Right lung (tissue), 10 donors: ENCODE measurements at places on chromosomes 5 and 9. TPM values are rescaled to one million over a fixed set of nuclear protein-coding genes. Genes with fewer than 3 reads are reported as not detected.

- DNase-seq: no peak
Observed at GRCh38 chr5:95591490-95591901, 28.4 kb upstream of the GPR150 start.

DNA sequence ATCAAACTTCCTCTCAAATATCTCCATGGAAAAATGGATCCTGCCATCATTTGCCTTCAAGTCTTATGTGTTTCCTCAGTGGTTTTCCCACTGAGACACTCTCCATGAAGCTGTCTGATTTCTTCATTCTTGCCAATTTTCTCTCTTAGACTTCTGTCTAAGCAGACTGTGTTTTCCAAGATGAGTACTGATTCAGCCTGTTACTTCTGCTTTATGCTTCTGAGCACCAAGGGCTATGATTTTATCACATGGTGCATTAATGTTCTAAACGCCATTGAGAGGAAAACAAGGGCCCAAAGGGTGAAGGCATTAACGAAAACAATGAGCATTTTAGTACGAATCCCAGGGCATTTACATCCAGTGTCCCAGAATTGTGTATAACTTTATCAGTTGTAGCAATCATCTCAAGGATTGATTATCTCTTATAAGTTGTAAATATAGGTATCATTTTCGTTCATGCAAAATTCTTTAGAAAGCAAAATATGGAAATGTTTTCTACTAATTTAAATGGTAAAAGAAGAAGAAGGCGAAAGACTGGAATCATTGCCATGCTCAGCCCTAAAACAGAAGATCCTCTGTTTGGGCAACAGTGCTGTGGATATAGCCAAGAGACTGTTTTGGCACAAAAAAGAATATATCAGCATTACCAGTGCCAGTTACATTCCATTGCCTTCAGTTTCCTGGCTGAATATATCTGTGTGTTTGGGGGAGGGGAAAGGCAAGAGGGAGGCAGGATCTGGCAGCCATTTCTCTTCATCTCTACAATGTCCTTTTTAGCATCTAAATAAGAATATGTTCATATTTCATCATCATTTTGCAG is 537.6 kb downstream of the ANXA1 start:
- no peak for DNase-seq

DNA sequence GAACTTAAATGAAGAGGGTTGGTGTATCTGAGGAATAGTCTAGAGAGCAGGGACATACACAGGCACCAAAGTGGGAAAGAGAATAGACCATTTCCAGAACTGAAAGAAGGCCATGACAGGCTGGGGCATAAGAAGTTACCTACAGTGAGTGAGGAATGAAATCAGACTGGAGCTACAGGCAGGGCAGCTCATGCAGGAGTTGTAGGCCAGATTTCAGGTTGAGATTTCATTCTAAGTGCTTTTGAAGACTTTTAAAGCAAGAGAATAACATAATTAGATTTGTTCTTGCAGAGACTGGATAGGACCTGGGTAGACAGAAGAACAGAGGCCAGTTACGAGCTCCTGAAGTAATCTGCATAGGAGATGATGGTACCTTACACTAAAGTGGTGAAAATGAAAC is 280.8 kb downstream of the KIAA0825 start:
- DNase-seq: no peak

GRCh38 chr9:8223861-8224260 is 424.3 kb upstream of the DMAC1 start:
- no peak for DNase-seq

Gene COL23A1
- 8.2 TPM for polyA plus RNA-seq

Gene RUFY1
- polyA plus RNA-seq: 72.5 TPM
